ENCODE measurements at places on chromosomes 4 and X.

DNA sequence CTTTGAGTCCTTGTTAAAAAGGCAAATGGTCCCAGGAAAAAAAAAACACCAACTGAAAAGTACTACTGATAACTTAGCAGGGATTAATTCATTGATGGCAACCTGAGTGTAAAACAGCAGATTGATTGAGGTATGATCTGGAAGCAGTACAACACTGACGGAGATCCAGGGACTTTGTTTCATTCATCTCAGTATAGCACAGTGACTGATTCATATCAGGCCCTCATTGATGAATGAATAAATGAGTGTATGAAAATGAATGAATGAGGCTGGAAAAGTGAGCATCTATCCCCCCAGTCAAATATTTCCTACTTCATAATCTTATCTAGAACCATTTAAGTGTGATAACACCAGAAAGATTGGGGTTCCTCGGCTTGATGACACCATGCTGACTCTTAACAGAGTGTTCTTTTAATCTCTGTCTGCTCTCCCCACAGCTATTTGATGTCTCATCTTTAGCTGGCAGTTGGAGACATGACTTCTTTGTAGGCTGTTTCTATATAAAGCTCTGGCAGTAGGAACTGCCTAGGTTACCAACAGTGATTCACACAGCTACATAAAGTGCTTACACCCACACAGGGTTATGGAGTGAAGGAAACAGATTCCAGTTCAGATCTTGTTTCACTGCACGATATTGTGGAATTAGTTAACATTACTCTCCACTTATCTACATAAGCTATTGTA is 18.6 kb upstream of the RNF128 start:
- no peaks in the 10 kb centered on the region for H3K36me3 ChIP-seq
- no peak for DNase-seq
- H3K27ac ChIP-seq: no peak overlapping the region
- no peaks in the 10 kb centered on the region for H3K4me1 ChIP-seq

DNA sequence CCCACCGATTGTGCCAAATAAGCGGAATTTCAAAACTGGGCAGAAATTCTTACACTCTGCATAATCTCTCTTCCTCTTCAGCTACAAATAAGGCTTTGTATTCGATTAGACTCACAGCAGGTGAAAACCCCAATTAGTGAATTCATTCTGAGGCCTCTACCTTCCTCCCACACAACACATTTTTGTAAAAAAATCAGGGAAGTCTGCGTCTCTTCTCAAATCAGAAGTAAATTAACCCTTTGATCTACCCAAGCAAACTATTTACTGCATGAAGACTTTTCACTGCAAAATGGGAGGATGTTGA is 200.6 kb upstream of the FTHL17 start:
- H3K4me1 ChIP-seq: no peaks in the 10 kb centered on the region
- H3K27ac ChIP-seq: no peak overlapping the region
- no peak overlapping the region for H3K4me3 ChIP-seq
- no peak for DNase-seq

DNA sequence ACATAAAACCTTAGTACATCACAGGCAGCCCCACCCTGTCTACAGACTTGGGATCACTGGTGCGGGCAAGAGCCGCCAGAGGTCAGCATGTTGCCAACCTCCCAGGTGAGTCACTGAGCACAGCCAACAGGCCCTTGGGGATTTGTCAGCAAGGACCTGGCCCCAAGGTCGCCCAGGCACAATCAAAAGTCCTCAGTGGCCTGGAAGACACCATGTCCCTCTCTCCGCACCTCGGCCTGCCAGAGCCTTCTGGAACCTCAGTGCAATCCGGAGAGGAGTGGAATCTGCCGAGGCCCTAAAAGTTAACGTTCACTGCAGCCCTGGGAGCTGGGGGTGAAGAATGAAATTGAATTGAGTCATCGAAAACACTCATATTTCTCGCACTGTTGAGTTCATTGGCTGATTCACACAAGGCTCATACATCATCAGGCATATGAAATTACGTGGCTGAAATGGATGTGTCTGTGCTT is 74.3 kb downstream of the WFS1 start:
- H3K27me3 ChIP-seq: no peaks in the 10 kb centered on the region
- no peaks in the 10 kb centered on the region for H3K4me1 ChIP-seq
- no peaks in the 10 kb centered on the region for H3K36me3 ChIP-seq
- H3K27ac ChIP-seq: no peak overlapping the region
- DNase-seq: no peak

DNA sequence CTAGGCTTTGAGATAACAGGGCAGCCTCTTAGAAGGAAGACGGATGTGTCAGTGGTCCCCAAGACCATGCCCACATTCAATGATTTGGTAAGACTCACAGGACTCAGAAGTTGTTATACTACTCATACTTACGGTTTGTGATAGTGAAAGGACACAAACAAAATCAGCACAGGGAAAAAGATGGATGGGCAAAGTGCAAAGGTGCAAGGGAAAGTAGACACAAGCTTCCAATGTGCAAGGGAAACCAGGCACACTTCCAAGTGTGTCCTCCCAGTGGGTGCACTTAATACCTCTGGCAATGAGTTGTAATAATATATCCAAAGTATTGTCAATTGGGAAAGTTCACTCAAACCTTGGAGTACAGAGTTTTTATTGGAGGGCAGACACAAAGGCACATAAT is 53.8 kb upstream of the VCX start:
- no peaks in the 10 kb centered on the region for H3K4me1 ChIP-seq
- DNase-seq: no peak
- no peak overlapping the region for H3K4me3 ChIP-seq
- H3K27me3 ChIP-seq: no peaks in the 10 kb centered on the region
- no peaks in the 10 kb centered on the region for H3K36me3 ChIP-seq
- no peak overlapping the region for H3K27ac ChIP-seq

DNA sequence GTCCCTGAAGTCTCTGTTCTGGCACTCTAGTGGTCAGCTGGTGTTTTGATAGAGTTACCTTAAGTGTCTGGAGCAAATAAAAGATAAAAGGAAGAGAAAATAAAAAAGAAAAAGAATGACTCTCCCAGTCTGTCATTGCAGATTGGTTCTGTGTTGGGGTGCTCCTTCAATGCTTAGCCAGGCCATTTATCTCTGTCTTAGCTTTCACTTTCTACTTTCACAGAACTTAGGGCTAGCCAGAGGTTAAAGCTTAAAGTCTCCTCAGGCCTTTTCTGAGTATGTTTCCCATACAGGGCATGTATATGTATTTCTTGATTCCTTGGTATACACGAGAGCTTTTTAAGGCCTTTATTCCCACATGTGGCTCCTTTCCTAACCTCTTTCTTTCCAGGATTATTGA is 83.1 kb upstream of the TEX13D start:
- no peak overlapping the region for H3K4me3 ChIP-seq
- no peaks in the 10 kb centered on the region for H3K36me3 ChIP-seq
- no peaks in the 10 kb centered on the region for H3K4me1 ChIP-seq
- no peak overlapping the region for H3K27ac ChIP-seq
- H3K27me3 ChIP-seq: no peaks in the 10 kb centered on the region

- peaks cover 16% of the 10 kb centered on the region for H3K4me1 ChIP-seq
- peak overlapping the region; percentile 100 for H3K4me3 ChIP-seq
- H3K27me3 ChIP-seq: no peaks in the 10 kb centered on the region
- no peaks in the 10 kb centered on the region for H3K36me3 ChIP-seq
- DNase-seq: peak; percentile 71
Measured at GRCh38 chr4:2537011-2537830, 774 bp downstream of the FAM193A start.

- H3K36me3 ChIP-seq: no peaks in the 10 kb centered on the region
- no peak overlapping the region for H3K27ac ChIP-seq
- H3K27me3 ChIP-seq: no peaks in the 10 kb centered on the region
- H3K4me3 ChIP-seq: no peak overlapping the region
- DNase-seq: no peak
- H3K4me1 ChIP-seq: no peaks in the 10 kb centered on the region
Measured at GRCh38 chrX:30814978-30815377, 74.1 kb downstream of the TAB3 start.

GRCh38 chr4:98720871-98721480 is 62.6 kb upstream of the TSPAN5 start:
- DNase-seq: no peak
- H3K27me3 ChIP-seq: no peaks in the 10 kb centered on the region
- H3K4me3 ChIP-seq: no peak overlapping the region
- H3K27ac ChIP-seq: no peak overlapping the region

- DNase-seq: no peak
- H3K4me1 ChIP-seq: no peaks in the 10 kb centered on the region
Measured at GRCh38 chr4:129822701-129823100, 726.7 kb downstream of the C4orf33 start.

DNA sequence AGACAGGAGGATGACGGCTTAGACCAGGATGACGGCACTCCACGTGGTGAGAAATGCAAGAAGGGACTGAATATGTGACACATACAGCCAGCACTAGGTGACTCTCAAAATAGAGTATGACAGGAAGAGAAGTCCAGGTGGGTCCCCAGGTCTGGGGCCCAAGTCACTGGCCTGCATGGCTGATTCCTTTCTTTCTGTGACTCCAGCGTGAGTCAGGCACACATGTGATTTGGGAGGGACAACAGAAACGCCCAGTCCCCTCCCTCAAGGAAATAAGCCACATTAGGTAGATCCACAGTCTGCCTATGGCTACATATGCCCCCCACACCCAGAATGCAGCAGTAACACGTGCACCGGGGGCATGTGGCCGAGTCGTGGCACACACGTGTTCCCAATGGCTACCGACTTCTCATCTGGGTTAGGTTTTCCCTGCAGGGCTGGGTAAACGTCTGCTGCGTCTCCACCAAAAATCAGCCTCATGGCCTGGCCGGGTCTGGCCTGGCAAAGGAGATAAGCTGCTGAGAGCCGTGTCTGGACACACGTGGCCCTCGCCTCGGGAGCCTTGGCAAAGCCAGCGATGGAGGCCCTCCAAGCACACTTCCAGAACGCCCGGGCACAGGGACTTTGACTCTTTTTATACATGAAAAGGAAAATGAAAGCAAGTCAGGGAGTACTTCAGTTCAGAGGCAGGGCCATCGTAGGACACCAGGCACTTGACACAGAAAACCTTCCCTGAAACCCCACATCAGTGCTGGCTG is 19.3 kb downstream of the SEL1L3 start:
- no peaks in the 10 kb centered on the region for H3K36me3 ChIP-seq
- H3K4me1 ChIP-seq: peaks cover 3% of the 10 kb centered on the region
- no peak overlapping the region for H3K27ac ChIP-seq
- no peak for DNase-seq
- H3K4me3 ChIP-seq: no peak overlapping the region

DNA sequence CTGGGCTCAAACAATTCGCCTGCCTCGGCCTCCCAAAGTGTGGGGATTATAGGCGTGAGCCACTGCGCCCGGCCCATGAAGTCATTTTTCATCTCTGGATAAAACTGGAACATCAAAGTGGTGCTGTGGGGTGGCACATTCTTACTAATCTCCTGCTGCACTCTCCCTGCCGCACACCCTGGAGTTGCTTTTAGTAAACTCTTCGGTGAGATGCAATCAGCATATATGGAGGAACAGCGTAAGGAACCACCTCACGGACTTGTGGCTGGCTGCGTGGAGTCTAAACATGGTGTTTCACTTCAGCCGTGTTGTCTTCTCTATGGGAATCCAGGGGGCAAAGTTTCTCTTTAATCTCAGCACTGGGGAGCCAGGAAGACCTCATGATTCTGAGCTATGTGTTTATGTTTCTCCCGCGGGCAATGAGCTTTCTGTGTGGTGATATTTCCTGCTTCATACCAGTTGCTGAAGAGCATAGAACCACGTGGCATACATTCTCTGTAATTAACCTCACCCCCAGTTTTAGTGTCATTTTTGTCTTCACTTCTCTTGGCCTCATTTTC is 2.1 kb upstream of the RHOH start:
- no peaks in the 10 kb centered on the region for H3K4me1 ChIP-seq
- DNase-seq: no peak
- no peaks in the 10 kb centered on the region for H3K36me3 ChIP-seq
- no peaks in the 10 kb centered on the region for H3K27me3 ChIP-seq
- H3K4me3 ChIP-seq: no peak overlapping the region

GRCh38 chrX:120308558-120308957 is 2.7 kb downstream of the TMEM255A start:
- H3K27me3 ChIP-seq: peaks cover 4% of the 10 kb centered on the region
- H3K4me1 ChIP-seq: no peaks in the 10 kb centered on the region
- DNase-seq: no peak
- no peaks in the 10 kb centered on the region for H3K36me3 ChIP-seq
- no peak overlapping the region for H3K27ac ChIP-seq
- H3K4me3 ChIP-seq: no peak overlapping the region

DNA sequence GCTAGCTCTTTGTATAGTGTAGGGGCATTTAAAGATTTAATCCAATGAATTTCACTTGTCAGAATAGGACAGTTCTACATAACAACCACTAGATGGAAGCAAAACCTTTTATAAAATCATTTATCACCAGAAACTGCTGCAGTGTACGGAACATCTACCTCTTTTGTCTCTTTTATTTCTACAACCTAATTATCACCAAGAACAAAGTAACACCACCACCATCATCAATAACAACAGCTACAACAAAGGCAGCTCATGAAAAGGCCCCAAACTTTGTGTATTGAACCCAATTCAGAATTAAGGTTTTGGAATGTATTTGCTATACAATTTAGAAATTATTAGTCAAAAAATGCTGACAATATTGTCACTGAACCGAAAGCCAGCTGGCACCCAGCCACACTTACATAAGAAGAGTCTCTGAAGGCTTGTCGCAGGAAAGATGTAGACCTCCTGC is 260.9 kb upstream of the RPS6KA3 start:
- no peak overlapping the region for H3K4me3 ChIP-seq
- H3K4me1 ChIP-seq: peaks cover 9% of the 10 kb centered on the region

DNA sequence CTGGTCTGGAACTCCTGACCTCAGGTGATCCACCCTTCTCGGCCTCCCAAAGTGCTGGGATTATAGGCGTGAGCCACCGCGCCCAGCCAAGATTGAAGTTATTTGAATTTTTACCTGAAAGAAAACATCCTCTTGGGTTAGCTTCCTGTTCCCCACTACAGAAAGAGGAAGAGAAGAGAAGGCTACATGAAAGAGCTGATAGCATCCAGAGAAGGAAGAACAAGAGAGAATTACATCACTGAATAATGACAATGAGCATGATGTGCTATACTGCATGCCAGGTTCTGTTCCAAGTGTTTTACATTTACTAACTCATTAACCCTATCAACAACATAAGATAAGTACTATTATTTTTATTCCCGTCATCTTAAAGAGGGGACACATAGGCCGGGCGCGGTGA is 11.5 kb upstream of the TBC1D1 start:
- no peaks in the 10 kb centered on the region for H3K4me1 ChIP-seq
- H3K4me3 ChIP-seq: no peak overlapping the region
- H3K27me3 ChIP-seq: no peaks in the 10 kb centered on the region

Measured in ascending aorta (tissue), 2 donors.